ENCODE measurements at places on chromosomes 12 and 14.

DNA sequence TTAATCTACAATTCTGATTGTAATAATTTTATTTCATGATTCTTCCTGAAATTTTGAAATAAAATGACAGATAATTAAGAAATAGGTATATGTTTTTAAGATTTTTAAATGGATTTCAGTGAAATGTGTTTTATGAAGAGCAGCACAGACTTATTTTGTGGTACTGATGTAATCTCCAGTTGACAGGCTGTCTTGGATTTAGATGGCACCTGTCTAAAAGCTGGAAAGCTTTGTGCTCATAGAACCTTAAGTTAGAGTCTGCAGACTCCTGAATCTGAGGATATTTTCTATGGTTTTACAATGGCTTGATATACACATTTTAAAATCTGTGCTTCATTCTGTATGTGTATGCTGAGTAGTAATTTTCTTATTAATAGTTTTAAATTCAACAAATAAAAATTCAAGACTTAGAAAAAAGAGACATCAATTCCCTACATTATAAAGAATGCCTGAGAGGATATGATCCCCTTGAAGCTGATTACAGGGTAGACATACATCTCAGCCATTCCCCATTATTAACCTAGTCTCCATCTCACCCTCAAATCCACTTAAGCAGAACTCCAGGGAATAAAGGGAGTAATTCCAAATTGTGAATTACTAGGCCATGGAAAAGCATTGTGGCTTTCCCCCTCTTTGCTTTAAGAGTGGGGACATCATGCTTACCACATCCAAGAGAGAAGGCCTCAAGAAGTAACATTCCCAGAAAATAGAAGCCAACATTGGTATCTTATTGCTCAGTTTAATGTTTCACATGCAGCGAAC lies 33.7 kb upstream of the ACSS3 start:
- no peak for ATAC-seq

- no peak for ATAC-seq
These were observed 49.7 kb downstream of the FRS2 start for GRCh38 chr12:69519871-69520270.

DNA sequence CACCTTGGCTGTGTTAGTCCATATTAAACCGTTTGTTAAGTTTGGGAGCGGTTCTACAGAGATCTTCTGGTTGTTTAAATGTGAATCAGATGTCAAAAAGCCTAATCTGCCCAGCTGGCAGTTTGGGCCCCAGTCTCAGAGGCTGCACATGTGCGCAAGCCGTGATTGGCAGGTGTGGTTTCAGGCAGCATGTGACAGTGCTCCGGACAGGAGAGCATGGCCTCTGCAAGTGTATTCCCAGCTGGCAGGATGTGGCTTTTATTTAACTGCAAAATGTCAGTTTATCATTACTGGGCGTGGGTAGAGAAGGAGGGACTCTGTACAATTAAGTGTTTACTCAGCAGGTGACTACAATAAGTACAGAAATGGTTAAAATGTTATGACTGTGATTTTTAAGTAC lies 77.5 kb downstream of the PELI2 start:
- no peak for ATAC-seq

- ATAC-seq, result no peak
These were observed 79.5 kb downstream of the SINHCAF start for GRCh38 chr12:31246470-31246850.

DNA sequence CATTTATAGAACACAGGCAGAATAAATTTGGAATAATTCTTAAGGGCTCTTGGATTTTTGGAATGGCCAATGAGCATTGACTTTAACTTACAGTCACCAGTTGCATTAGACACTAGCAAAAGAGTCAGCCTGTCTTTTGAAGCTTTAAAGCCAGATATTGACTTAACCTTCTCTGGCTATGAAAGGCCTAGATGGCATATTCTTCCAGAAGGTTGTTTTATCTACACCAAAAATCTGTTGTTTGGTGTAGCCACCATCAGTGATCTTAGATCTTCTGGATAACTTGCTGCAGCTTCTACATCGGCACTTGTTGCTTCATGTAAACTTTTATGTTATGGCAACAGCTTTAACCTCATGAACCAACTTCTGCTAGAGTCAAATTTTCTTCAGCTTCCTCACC lies 10.4 kb downstream of the PCNX1 start:
- no peak for ATAC-seq

GRCh38 chr12:28966046-28966780 lies 182.9 kb upstream of the FAR2 start:
- no peak for ATAC-seq

DNA sequence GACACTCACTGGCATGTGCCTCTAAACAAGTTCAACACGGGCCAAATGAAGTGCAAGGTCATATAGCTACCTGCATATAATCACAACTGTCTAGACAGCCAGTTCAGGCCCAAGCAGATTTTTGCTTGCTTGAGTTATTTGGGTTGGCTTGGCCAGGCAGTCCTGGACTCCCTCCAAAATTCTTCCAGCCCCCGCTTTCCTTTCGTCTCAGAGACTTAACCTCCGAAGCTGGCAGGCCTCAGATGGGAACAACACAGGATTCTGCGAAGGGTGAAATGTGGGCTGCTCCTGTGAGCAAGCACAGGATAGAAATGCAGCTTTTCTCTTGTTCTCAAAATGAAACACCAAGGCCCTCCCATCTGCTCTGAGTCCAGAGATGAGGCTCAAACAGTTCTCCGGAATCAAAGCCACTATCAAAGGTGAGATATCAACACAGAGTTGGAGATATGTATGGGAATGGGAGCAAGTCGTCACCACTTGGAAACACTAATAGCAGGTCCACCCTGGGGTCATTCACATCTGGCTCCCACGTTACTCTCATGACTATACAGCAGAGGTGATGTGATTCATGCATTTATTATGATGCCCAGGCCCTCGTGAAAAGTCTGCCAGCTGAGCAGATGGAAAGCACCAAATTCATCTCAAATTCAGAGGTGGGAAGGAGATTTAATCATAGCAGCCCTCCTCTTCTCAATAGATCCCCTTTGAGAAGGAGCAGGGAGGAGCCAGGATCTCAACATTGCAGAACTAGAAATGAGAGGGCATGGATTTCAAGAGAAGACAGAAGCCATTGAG lies 389.8 kb downstream of the NUAK1 start:
- ATAC-seq, result peak; percentile 34

GRCh38 chr12:67748743-67749040 lies 100.1 kb downstream of the DYRK2 start:
- no peak for ATAC-seq

DNA sequence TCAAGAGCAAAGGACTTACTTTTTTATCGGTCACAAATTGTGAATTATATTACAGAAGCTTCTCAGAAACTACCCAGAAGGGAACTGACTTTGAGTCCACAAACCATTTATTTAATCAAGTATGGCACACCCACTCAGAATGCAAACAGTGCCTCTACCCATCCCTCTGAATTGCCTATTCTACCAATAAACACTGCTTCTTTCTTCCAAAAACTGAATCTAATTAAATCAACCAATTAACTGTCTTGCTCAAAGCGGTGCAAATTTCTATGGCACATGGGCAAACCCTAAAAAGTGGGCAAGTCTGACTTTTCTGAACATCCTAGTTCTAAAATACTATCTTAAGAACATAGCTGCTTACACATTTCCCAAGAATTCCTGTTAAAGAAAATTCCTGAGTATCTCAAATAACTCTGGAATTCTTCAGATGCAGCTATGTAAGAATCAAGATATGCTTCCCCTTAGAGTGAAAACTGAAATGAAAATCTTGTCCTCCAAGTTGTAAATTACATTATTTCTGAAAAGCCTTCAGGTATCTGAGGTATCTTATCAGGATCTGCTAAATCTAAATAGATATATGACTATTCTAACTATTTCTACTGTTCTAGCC lies 4.3 kb downstream of the SPTLC2 start:
- ATAC-seq, result no peak

- no peak for ATAC-seq
These were observed 7.8 kb downstream of the LIMA1 start for GRCh38 chr12:50275556-50275955.

- ATAC-seq, result no peak
These were observed 497.6 kb downstream of the SLC16A7 start for GRCh38 chr12:60093428-60093827.

GRCh38 chr14:68977718-68978171 lies 1.4 kb downstream of the ACTN1 start:
- peak; percentile 34 for ATAC-seq

GRCh38 chr14:103288076-103288766 lies 45.8 kb upstream of the EIF5 start:
- peak; percentile 26 for ATAC-seq

- ATAC-seq, result no peak
These were observed 27.8 kb downstream of the AREL1 start for GRCh38 chr14:74685056-74685455.

- no peak for ATAC-seq
These were observed 8.3 kb downstream of the DIO2 start for GRCh38 chr14:80202888-80203562.

DNA sequence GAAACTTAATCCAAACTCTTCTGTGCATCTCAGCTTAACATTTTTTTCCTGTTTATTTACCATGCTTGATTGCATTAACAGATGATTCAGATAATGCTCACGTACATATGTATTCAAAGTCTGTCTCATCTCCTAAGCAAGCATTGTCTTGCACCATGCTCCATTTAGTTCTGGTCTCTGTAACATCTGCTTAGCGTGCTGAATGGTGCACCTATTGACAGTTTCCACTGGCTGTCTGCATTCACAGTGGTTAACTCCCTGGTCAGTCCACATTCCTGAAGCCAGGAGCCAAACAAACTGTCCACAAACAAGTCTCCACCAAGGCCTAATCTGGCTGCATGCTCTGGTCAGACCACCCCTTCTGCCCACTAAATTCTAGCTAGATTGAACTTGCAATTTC lies 83.9 kb downstream of the KNTC1 start:
- ATAC-seq, result no peak

DNA sequence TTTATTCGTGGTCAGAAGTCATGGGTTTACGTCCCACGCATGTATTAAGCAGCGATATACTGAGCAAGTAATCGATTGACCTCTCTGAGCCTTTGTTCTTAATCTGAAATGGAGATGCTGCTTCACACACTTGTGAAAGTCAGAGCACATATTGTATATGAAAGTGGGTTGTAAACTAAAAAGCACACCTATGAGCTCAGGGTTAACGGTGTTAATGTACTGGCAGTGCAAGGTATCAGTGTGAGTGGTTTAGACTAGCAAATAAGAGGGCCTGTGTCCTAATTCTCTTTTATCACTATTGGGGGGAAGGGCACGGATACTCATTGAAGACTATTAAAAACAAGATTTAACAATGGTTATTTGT lies 676 bp downstream of the MRPL42 start:
- peak; percentile 17 for ATAC-seq

GRCh38 chr12:19893514-19893913 lies 454.2 kb downstream of the AEBP2 start:
- peak; percentile 90 for ATAC-seq

GRCh38 chr12:51190820-51191219 lies 17.9 kb upstream of the TFCP2 start:
- ATAC-seq, result no peak

- ATAC-seq, result no peak
These were observed 27.8 kb upstream of the SLC38A2 start for GRCh38 chr12:46400406-46400805.

- ATAC-seq, result no peak
These were observed 4.9 kb downstream of the AQP5 start for GRCh38 chr12:49966511-49967041.

DNA sequence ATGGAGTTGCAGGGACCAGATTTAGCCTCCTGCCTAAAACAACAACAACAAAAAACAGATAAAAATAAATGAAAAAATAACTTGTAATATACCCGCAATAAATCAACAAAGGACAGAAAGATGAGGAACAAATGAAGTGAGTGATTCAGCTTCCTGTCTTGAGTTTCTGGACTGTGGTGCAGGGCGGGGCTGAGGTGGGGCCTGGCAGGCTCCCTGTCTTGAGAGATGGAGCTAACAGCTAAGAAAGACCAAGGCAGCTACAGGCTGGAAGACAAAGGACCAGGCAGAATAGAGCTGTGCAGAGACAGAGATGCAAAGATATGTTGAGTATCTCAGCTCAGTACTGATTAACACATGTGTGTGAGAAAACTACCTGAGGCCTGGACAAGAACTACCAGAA lies 879.2 kb downstream of the AACS start:
- ATAC-seq, result no peak

Data from SK-N-SH treated with all-trans-retinoic acid at 6 μM for 48 hours (cell line).